Naive thymus-derived CD8-positive, alpha-beta T cell (primary cell): ENCODE measurements at places on chromosomes 6 and 20.
A peak's percentile ranks its signal among the peaks of the same experiment; 100 is the strongest.

DNA sequence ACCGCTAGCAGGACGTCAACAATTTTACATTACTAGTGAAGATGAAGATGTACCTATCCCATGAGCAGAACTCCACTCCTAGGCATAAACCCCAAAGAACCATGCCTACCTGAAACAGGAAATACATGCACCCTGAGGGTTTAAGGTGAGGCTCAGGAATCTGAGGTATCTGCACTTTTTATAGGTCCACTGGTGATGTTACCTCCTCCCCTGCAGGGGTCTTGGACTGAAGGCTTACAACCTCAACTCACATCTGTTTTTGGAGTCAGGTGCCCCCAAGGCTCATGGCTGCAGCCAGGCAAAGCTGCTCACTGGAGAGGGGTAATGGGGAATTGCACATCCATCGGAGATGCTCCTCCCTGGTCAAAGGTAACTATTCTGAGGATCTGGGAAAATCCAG is 132.5 kb upstream of the TRAF3IP2 start:
- DNase-seq = no peak

DNA sequence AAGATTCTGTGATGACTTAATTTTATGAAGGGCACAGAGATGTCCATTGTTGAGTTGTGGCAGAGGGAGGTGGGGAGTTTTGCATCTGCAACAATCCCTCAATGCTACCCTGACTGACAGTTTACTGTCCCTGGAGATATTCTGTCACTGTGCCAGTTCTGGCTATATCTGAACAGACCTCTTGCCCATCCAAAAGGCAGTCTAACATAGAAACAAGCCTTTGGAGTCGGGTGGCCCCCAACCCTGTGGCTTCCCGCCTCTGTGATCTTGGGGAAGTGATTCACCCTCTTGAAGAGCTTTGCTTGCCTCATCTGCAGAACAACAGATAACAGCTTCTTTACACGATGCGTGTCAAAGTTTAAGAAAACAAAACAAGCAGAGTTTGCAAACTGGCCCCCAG is 3.8 kb upstream of the E2F1 start:
- peak; percentile 34 for DNase-seq

DNA sequence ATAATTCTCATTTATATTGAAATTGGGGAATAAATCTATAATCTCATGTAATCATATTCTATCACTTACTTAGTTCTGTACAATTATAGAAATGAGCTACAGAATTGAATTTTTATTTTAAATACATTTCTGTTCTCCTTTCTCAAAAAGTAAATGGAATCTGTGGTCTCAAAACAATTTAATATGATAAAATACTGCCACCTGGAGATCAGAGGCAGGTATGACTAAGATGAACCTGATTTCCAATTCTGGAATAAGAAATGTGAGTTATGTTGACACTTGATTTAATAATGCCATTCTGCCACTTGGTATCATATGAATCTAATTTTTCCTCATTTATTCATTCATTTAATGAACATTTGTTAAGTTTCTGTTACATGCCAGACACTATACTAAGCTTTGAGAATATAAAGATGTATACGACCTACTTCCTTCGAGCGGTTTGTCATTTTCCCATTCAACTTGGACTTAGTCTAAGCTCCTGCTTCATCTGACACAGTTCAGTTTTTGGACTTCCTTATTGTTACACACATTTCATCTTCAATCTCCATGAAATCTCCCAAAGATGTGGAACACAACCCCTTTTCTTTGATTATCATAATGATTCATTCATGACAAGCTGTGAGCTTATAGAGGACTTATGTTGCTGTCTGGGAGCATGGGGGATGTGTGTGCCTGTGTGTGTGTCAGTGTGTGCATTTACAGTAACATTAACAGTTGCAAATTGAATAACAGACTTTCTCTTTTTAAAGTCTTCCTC is 7.5 kb upstream of the CCDC28A start:
- peak; percentile 48 for DNase-seq

- DNase-seq = no peak
Observed at GRCh38 chr20:51416532-51417249, 125.8 kb downstream of the NFATC2 start.

DNA sequence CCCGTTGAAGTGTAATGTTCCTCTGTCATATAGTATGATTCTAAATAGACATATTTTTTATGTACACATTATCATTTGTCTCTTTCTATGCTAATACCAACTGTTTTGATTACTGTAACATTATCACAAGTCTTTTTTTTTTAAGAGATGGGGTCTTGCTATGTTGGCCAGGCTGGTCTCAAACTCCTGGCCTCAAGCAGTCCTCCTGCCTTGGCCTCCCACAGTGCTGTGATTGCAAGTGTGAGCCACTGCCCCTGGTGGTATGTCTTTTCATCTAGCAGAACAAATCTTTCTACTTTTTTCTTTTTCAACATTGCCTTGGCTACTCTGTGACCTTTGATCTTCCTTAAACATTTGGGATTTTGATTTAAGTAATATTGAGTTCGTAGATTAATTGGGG is 57.7 kb downstream of the SLX4IP start:
- DNase-seq = no peak

DNA sequence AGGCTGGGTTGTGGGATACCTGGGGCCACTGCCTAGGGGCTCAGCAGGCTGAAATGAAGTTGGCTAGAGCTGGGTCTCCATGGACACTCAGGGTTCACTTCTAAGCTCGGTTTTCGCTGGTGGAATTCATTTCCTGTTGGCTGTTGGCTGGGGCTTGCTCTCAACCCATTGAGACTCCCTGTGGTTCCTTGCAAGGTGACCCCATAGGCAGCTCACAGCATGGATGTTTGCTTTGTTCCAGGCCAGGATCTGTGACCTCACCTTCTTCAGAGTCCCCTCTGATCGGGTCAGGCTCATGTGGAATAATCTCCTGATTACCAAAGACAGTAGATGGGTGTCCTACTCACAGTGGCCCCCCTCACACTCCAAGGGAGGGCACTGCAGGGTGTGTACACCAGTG is 229.3 kb downstream of the QKI start:
- DNase-seq = no peak

- DNase-seq = no peak
Observed at GRCh38 chr6:144415835-144416237, 130.7 kb downstream of the UTRN start.

DNA sequence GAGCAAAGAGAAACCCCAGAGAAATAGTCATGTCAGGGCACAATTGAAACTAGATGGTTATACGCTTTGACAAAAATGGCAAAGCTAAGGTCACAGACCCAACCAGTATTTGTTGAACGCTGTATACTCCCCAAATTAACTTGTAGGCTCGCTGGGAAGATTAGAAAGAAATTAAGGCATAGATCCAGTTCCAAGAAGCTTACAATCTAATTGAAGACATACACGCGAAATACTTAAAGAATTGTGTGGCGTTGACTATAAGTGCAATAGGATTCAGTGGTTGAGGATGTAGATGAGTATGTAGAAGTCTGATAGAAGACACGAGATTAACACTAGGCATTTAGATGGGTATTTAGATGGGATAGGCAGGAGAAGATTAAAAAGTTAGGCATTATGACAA is 525 bp downstream of the FAM229B start:
- DNase-seq = no peak

- DNase-seq = no peak
Observed at GRCh38 chr6:110953633-110954303, 4.7 kb upstream of the GTF3C6 start.

DNA sequence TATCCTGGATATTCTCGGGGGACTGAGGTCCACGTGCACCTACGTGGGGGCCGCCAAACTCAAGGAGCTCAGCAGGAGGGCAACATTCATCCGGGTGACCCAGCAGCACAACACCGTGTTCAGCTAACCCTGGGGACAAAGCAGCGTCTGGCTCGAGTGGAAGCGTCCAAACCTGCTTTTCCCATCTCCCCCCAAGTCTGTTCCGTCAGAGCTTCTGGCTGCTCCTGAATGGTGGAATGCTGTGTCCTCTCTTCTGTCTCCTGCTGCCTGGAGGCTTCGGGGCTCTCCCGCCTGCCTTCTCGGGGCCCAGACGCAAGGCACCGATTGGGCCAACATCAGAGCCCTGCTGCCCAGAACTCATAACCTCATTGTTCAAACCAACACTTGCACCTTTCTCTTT is 56.7 kb downstream of the GMPR start:
- DNase-seq = no peak

DNA sequence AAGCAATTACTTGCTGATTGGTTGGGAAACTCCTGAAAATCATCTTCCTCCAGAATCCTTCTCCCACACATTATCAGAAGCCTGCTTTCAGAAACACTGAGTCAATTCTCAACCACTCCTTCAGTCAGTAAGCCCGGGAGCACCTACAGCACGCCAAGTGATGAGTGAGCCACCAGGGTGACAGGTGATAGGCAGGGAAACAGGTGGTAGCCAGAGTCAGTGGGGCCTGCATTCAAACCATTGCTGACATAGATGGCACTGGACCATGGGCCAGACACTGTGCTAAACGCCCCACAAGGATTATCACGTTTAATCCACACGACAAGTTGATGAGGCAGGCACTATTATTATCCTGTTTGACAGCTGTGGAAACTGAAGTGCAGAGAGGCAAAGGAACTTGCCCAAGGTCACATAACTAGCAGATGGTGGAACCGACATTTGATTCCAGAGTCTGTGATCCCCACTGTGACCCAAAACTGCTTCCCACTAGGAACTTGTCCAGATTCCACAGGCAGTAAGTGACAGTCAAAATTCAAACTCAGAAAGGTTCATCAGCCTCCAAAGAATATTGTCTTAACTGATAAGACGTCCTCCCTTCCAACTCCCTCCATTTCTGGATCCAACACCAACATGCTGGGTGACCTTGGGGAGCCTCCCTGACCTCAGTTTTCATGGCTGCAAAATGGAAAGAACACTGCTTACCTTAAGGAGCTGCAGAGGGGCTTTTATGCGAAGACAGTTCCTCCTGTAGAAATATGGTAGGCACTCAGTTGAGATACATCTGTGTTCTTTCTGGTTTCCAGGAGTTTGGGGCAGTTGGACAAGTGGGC is 23.9 kb upstream of the TOP1 start:
- DNase-seq = no peak

DNA sequence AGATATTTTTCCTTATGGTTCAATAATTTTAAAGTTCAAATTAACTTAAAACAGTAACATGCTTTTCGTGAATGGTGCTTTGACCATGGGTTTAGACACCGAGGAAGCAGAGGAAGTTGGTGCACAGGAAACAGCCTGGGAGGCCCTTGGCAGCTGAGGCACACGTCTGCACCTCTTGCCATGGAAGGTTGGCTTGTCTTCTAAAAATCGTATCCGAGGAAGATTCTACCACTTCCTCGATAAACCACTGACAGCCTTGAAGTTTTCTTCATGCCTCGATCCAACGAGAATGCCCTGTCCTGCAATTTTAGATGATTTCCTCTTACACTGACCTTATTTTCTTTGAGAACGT is 12.2 kb downstream of the DLL1 start:
- DNase-seq = no peak

DNA sequence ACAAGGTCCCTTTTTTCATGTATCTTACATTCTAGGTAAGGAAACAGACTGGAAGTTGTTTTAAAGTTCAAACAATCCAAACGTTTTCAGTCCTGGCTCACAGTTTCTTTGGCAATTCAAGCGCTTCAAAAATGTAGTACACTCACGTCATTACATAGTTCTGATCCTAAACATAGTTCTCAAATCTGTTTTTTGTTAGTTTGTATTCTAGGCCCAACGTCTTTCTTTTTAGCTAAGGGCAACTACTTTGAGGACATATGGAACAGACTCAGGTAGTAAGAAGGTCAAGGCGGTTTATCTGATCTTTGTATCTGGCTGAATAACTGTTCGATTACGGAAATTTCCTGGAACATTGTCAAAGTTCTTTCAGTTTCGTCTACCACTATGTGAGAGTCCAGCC is 36.9 kb upstream of the PLCB4 start:
- no peak for DNase-seq

GRCh38 chr20:39523405-39523804 is 561.3 kb downstream of the DHX35 start:
- DNase-seq = no peak

DNA sequence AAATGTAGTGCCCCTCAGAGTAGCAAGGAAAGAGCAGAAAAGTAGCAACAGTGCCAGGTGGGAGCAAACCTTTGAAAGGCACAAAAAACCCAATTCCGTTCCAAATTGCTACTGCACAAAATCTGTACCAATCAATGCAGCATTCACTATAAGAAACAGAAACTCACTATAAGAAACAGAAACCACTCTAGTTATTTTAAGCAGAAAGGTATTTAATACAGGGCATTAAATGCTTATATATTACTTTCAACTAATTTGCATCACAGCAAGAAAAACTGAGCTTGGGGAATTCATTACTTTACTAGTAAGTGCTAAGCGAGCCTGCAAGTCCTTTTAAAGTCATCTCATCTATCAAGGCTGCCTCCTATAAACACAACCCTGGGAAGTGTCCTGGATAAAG is 116.5 kb upstream of the OLIG3 start:
- no peak for DNase-seq

DNA sequence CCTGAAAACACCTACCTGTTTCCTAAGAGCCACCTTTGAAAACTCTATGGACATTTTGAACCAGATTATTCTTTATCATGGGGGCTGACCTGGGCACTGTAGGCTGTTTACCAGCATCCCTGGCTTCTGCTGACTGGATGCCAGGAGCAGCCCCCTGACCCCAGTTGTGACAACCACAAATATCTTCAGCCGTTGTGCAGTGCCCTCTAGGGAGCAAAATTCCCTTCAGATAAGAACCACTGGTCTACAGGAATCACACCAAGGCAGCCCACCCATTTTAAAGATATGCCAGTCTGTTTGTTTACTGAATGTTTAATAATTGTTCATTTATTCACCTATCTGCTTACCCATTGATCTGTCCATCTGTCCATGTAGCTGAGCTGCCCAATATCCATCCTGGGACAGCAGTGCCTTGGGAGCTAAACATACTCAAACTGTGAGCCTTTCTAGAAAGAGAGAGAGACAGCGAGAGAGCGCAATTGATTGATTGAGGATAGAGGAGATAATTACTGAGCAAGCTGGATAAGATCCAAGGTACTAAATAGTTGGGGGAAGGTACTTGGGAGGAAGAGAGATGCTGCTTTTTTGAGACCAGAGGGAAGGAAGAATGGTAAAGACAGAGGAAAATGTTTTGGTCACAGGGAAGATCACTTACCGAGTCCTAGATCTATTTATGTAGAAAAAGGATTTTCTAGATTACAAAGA is 276.8 kb downstream of the NRN1 start:
- DNase-seq = no peak

- no peak for DNase-seq
Observed at GRCh38 chr6:52015953-52016352, 71.5 kb downstream of the PKHD1 start.

DNA sequence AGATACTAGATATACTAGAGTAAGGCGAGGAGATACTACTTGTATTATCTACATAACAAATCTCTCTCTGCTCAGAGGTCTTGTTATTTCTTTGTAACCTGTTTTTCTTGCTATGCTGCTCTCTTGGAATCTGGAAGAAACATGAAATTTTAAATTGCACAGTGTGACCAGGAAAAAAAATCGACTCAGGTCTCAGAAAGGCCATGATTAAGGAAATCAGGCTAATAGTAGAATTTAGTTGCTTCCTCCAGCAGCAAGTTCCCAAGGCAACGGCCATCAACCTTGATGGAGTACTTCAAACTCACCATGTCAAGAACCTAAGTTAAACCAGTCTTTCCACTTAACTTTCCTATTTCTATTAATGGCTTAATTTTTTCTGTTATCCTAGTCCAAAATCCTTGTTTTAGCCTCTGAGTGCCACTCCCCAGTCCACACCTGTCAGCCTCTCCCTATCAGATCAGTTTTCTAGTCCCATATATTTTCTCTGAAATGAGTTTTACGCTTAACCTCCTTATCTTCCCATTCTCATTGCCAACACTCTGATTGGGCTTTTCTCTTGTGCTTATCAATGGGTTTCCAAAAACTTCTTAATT is 87.7 kb upstream of the BEND3 start:
- DNase-seq = no peak
